ENCODE measurements at places on chromosomes 2 and 18. TPM values are rescaled to one million over a fixed set of nuclear protein-coding genes. Genes with fewer than 3 reads are reported as not detected.

Gene CYTIP
- total RNA-seq: 430 TPM

Gene MC2R
- not detected for total RNA-seq

Gene CLIP4
- total RNA-seq: 40.7 TPM

Gene MYCN
- total RNA-seq: not detected

Gene DAW1
- not detected for total RNA-seq

Measured in CD8-positive, alpha-beta T cell (primary cell).